Vagina (tissue), 2 donors: ENCODE measurements at places on chromosomes 1 and 21. TPM values are rescaled to one million over a fixed set of nuclear protein-coding genes. Genes with fewer than 3 reads are reported as not detected.
A peak's percentile ranks its signal among the peaks of the same experiment; 100 is the strongest.

DNA sequence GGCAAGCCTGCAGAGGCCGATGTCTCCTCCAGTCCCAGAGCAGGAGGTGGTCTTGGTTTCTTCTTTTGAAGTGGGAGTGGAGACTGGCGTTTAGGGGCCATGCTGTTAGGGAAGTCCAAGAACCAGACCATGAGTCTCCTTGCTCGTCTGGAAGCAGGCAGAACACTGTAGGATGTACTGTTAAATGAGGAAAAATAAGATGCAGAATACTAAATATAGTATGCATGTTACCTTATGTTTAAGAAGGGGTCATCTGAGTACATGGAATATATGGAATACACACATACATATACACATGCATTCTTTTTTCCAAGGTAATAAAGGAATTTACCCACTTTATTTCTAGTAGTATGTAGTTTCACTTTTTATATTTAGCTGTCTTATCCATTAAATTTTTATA lies at the start of gene SETSIP:
TSS of gene SETSIP (minus strand) at position 101 of the 400 bp plus-strand sequence. CDS start at position 101, 0 bp downstream.
- no peak for DNase-seq

DNA sequence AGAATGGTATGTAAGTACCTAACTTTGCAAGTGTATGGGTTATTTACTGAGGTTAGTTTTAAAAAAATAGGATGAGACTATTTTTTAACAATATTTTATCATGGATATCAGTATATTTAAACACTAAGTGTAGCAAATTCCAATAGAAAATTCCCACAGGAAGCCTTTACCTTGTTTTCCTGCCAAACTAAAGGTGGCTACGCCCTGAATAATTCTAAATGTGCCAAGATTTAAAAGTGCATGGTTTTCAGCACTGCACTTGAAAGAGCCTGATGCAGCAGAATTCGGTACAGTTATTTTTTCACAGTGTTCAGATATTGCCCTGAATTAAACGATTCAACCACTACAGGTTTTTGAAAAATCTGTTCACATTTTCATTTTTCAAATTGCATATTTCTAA lies 1622.8 kb upstream of the B3GALT2 start:
- no peak for DNase-seq

GRCh38 chr1:72442262-72442661 lies 159.9 kb upstream of the NEGR1 start:
- DNase-seq: no peak

DNA sequence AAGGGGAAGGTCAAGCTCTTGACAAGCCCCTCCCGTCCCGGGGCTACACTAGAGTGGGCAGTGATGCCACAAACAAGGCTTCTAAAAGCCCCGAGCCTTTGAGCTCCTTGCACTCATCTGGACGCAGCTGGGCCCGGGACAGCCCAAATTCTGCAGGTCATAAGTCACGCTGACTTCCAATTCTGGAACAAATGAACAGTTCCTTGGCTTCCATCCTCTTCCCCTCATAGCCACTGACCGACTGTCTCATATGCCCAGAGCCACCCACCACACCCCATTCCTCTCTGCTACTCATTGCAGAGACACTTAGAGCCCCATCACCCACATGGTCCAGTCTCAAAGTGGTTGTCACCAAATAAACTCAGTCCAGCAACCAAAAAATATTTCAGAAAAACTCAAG lies 32.8 kb upstream of the PRELP start:
- DNase-seq: no peak

DNA sequence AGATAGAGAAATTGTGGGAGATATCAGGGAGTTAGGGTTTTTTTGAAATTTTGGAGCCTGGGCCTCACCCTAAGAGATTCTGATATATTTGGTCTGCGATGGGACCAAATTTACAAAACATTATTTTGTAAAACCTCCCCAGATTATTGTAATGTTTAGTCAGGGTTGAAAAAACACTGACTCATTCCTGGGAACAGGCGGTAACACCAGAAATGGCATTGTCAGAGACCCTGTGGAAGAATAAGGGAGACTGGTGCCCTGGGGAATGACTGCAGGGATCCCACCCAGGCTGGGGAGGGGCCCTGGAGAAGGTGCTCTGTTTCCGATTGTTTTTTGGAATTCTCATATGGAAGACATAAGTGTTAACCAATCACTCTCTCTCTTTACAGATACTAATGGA lies 13.1 kb upstream of the STRIP1 start:
- no peak for DNase-seq

- peak; percentile 71 for DNase-seq
These were observed 132.8 kb downstream of the GLIS1 start for GRCh38 chr1:53606197-53606596.

DNA sequence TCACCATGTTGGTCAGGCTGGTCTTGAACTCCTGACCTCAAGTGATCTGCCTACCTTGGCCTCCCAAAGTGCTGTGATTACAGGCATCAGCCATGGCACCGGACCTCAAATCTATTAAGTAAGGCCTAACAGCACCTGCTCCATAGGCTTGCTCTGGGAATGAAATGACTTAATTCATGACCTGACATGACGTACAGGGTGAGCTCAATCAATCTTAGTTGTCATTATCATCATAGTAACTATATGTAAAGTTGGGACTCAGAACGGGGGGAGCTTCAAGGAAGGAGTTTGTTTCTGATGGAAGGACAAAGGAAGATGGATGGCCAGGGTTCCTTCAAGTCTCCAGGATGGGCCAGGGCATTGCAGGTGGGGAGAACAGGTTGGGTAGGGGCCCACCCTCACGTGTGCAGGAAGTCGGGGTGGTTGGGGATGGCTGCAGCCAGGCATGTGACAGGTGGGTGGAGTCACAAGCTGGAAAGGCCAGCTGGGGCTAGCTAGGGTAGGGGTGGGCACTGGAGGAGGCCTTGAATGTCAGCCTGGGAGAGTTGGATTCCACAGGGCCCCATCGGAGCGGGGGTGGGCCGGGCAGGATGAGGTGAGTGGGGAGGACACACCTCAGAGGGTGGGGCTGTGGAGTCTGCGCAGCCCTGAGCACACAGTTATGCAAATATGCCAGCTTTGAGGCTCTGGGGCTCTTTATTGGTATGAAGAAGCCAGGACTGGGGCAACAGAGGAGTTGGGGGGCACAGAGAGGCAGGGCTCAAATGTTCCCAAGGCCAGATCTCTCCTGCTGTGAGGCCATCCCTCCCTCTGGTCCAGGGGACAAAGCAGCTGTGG lies 9.6 kb downstream of the TRIM62 start:
- no peak for DNase-seq

DNA sequence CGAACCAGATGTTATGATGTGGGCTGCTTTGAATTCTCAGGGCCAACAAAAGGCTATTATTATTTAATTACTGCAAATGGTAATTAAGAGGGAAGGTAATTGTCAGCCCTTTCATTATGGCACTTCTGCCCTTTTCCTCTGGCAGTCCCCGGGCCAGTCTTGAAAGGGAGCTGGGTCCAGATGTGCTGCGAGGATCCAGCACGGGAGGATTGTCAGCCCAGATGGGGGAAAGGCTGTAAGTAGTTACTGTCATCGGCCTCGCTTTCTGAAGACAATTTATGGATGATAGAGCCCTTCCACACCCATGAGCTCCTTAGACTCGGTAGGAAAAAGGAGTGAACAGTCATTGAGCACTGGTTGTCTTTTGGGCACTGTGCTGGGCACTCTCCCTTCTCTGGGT lies 8.7 kb upstream of the ZNF362 start:
- no peak for DNase-seq

- DNase-seq: no peak
These were observed 619.4 kb upstream of the ADAMTS5 start for GRCh38 chr21:27586326-27586725.

Gene ALPL
- total RNA-seq: 6.6 TPM

Gene CDC20
- total RNA-seq: 11.0 TPM

Gene CD247
- 9.8 TPM for total RNA-seq

Gene ITLN2
- total RNA-seq: 2.0 TPM

Gene LIN9
- total RNA-seq: 3.9 TPM
